ENCODE measurements at places on chromosomes 7 and 10. TPM values are rescaled to one million over a fixed set of nuclear protein-coding genes. Genes with fewer than 3 reads are reported as not detected.

The DENND10 gene
- total RNA-seq = 59.5 TPM

The C10orf95 gene
- total RNA-seq = not detected

The BHLHA15 gene
- total RNA-seq = not detected

The FGFBP3 gene
- 0.33 TPM for total RNA-seq

The STEAP4 gene
- 18.0 TPM for total RNA-seq

The SLF2 gene
- total RNA-seq = 9.2 TPM

The ATG9B gene
- total RNA-seq = not detected

The CRTAC1 gene
- total RNA-seq = 3.9 TPM

The LLCFC1 gene
- not detected for total RNA-seq

The BTBD16 gene
- total RNA-seq = 0.55 TPM

The UPP1 gene
- 7.1 TPM for total RNA-seq

The GALNT17 gene
- total RNA-seq = 12.1 TPM

The BUB3 gene
- total RNA-seq = 55.4 TPM

The VOPP1 gene
- 27.9 TPM for total RNA-seq

The C10orf67 gene
- total RNA-seq = not detected

The TNS3 gene
- total RNA-seq = 64.3 TPM

The C10orf105 gene
- total RNA-seq = not detected

The PRLHR gene
- not detected for total RNA-seq

The AP4M1 gene
- 13.8 TPM for total RNA-seq

The TEX47 gene
- total RNA-seq = not detected

The ZPBP gene
- total RNA-seq = not detected

The NAT16 gene
- total RNA-seq = not detected

The FAM53B gene
- total RNA-seq = 253 TPM

The MMRN2 gene
- total RNA-seq = 22.2 TPM

The HOXA9 gene
- 20.0 TPM for total RNA-seq

The TRIM73 gene
- total RNA-seq = 0.53 TPM

The SPDYE2B gene
- not detected for total RNA-seq

The GIMAP1 gene
- 4.6 TPM for total RNA-seq

The TBL2 gene
- total RNA-seq = 26.0 TPM

The PRSS37 gene
- total RNA-seq = not detected

The TAS2R4 gene
- total RNA-seq = 1.4 TPM

The ELN gene
- total RNA-seq = 7.3 TPM

The EMX2 gene
- total RNA-seq = 0.47 TPM

The LRIT1 gene
- total RNA-seq = not detected

The FXYD4 gene
- total RNA-seq = not detected
